Stimulated activated CD8-positive, alpha-beta memory T cell treated with anti-CD3 and anti-CD28 coated beads, Interleukin-4, amount 100 ng/mL, for 4 hours (primary cell): ENCODE measurements at places on chromosomes 1 and 21.

- no peak for DNase-seq
Observed at GRCh38 chr21:27493542-27493941, 526.7 kb upstream of the ADAMTS5 start.

DNA sequence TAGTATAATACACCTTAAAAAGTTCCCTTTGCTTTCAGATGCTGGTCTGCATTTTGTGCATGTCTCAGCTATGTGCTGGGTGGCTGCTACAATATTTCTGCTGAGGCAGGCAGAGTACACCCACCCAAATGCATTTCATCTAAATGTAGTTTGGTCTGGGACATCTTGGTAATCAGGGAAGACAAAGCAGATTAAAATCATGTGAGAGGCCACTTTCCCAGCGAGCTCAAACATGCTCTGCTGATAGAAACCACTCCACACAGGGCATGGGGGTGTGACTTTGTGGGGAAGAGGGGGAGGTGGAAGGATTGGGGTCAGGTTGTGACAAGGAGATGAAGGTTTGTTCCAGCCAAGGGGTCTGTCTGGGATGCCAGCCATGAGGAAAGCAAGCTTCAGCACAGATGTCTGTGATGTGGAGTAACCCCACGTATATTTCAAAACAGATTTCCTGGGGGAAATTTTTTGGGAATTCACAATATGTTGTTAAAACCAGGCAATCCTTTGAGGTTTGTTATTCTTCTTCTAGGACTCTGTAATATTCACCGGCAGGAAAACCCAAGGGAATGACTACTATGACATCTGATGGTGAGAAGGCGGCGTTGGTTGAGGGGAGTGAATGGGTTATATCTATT is 255.1 kb upstream of the FGGY start:
- no peak for DNase-seq

- no peak for DNase-seq
Observed at GRCh38 chr1:186213225-186213607, 161.8 kb downstream of the TPR start.

GRCh38 chr1:7669559-7670311 is 101.4 kb upstream of the VAMP3 start:
- no peak for DNase-seq

DNA sequence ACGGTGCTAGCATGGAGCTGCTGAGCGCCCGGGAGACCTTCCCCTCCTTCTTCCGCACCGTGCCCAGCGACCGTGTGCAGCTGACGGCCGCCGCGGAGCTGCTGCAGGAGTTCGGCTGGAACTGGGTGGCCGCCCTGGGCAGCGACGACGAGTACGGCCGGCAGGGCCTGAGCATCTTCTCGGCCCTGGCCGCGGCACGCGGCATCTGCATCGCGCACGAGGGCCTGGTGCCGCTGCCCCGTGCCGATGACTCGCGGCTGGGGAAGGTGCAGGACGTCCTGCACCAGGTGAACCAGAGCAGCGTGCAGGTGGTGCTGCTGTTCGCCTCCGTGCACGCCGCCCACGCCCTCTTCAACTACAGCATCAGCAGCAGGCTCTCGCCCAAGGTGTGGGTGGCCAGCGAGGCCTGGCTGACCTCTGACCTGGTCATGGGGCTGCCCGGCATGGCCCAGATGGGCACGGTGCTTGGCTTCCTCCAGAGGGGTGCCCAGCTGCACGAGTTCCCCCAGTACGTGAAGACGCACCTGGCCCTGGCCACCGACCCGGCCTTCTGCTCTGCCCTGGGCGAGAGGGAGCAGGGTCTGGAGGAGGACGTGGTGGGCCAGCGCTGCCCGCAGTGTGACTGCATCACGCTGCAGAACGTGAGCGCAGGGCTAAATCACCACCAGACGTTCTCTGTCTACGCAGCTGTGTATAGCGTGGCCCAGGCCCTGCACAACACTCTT is 1.1 kb downstream of the TAS1R3 start:
- DNase-seq, result no peak

- no peak for DNase-seq
Observed at GRCh38 chr1:174954073-174954460, 45.7 kb upstream of the CACYBP start.

DNA sequence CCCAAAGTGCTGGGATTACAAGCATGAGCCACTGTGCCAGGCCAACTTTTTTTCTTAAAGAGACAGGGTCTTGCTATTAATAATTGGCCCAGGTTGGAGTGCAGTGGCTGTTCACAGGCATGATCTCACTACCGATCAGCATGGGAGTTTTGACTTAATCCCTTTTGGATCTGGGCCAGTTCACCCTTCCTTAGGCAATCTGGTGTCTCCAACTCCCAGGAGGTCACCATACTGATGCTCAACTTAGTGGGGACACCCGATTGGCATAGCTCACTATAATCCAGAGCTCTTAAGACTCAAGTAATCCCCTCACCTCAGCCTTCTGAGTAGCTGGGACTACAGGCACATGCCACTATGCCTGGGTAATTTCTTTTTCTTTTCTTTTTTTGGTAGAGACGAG is 64.2 kb upstream of the SCYL3 start:
- DNase-seq, result no peak

DNA sequence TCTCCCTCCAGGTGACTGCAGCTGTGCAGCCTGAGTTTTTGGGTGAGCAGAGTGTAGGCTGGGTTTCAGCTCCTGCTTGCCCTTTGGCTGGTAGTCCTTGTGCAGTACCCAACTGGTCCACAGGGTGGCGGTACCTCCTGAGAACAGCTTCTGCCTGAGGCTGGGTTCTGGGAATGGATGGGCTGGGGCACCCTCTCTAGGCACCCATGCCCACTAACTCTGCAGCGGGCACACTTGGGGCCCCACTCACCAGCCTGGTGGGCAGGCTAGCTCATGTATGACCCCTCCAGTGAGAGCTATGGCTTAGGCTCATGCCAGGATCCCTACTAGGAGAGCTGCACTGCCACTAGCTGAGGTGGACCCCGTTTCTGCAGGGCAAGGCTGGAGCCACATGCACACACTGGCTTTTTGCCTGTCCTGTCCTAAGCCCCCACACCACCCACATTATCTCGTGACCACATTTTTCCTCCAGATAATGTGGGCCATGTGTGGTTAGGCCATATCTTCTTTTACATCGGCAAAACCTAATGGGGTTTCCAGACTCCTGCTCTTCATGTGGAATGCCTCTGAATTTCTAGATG is 15.5 kb upstream of the GSTM4 start:
- peak; percentile 72 for DNase-seq

- DNase-seq, result no peak
Observed at GRCh38 chr1:51628715-51629590, 12.1 kb downstream of the OSBPL9 start.

- no peak for DNase-seq
Observed at GRCh38 chr1:98523256-98523655, 138.3 kb upstream of the SNX7 start.

DNA sequence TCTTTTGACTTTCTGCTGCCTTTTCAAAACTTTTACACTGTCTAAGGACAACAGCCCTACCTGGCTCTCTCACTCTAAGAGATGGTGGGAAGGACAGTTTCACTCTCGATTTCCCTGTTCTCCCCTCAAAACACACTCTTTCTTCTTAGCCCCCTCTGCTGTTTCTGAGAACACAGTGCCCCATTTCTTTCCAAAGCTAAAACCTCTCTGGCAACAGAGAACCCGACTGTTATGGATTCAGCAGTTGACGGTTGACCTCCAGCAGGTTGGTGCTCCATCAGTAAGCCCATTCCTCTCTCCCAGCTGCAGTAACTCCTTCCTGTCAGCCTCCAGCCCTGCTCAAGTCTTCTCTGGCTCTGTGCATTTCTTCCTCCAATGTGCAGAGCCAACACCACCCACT is 88.2 kb upstream of the ABCD3 start:
- no peak for DNase-seq

- no peak for DNase-seq
Observed at GRCh38 chr1:245419461-245419978, 264.7 kb downstream of the KIF26B start.

DNA sequence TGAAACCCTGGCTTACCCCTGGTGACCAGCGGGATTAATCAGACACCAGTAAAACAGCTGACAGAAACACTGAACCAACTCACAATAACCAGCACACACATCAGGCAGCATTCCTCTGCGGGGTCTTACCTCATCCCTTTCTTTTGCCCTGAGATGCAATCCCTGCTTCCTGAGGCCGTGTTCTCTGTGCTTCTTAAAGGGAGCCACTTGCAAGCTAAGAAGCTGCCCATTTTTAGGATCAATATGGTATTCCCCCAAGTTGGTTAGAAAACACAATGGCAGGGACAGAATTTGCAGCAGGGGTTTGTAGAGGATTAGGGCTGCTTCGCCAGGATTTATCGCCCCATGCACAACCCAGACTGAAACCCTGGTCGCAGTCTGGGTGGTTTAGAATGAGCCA is 74.7 kb upstream of the OLIG2 start:
- no peak for DNase-seq

DNA sequence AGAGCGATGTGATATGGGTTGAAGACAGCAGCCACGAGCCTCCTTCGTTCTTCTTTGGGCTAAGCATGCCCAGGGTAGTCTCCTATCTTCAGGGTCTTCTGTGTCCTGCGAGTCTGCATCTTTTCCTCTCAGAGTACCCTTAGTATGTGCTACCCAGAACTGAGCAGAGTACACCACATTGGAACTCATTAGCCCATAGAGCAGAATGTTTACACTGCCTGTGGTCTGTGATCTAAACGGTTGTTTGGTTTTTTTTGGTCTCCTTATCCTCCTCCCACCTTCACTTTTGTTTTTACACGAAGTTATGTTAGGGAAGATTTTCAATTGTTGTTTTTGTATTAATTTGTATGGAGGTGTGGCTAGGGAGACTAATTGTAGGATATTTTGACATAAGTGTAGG is 126.4 kb downstream of the NEK7 start:
- no peak for DNase-seq

DNA sequence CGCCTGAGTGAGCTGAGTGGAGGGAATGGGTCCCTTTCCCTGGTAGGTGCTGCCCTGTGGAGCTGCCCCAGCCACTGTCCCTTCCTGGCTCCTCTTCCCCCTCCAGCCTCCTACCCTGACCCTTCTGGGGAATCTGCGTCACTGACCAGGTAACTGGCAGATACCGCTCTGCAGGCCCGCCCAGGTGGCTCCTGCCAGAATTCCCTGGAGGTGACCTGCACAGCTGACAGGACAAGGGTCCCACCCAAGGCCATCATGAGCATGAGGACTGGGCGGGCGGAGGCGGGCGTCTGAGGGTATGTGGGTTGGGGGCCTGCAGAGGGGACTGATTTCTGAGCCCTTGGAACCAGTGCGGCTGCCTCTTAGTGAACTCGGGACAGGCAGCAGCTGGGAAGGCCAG is 32.5 kb downstream of the DHRS3 start:
- no peak for DNase-seq

GRCh38 chr1:187839873-187840272 is 1011.1 kb downstream of the PLA2G4A start:
- DNase-seq, result no peak

GRCh38 chr1:175208773-175209492 is 16.4 kb upstream of the KIAA0040 start:
- DNase-seq, result no peak

- DNase-seq, result no peak
Observed at GRCh38 chr1:32972814-32973428, 8.3 kb upstream of the RNF19B start.

DNA sequence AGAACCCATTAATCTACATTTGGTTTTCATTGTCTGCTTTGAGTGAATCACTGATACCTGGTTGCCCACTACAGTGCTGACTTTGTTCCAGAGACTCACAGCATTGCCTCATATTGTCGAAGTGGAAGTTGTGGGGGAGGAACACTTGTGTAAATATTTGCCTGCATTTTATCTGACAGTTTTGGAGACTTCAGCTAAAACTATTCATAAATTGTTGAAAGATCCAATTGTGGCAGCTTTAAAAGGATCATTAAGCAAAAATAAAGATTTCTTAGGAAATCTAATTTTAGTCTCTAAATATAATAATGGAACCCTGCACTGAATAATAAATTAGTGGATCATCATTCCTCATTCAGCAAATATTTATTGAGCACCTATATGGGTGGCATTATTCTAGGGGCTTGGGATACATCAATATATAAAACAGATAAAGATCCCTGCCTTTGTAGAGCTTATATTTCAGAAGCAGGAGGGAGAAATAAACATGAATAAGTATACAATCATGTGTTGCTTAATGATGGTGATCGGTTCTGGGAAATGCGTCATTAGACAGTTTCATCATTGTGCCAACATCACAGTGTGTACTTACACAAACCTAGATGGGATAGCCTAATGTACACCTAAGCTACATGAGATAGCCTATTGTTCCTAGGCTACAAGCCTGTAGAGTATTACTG is 73.5 kb downstream of the OSBPL9 start:
- no peak for DNase-seq

- DNase-seq, result no peak
Observed at GRCh38 chr1:51324251-51325010, 5.9 kb downstream of the TTC39A start.

GRCh38 chr1:70017770-70018169 is 187.6 kb downstream of the LRRC40 start:
- DNase-seq, result no peak

GRCh38 chr1:13517193-13517812 is 3.5 kb upstream of the LRRC38 start:
- no peak for DNase-seq

DNA sequence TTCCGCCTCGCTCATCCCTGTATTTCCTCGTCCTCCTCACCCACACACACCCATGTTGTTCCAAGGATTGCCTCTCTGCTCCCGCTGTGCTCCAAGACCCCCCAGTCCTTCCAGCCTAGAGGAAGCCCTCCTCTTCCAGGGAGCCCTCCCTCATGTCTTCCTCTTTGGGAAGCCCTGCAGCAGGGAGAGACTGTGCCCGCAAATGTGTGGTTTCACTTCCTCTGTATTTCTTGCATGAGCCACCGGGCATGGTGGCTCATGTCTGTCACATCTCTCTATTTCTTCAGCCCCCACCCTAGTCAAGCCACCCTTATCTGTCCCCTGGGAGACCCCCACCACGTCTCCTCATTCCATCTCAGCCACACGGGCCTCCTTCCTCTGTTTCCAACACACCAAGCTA is 57.5 kb upstream of the PAX7 start:
- DNase-seq, result no peak

DNA sequence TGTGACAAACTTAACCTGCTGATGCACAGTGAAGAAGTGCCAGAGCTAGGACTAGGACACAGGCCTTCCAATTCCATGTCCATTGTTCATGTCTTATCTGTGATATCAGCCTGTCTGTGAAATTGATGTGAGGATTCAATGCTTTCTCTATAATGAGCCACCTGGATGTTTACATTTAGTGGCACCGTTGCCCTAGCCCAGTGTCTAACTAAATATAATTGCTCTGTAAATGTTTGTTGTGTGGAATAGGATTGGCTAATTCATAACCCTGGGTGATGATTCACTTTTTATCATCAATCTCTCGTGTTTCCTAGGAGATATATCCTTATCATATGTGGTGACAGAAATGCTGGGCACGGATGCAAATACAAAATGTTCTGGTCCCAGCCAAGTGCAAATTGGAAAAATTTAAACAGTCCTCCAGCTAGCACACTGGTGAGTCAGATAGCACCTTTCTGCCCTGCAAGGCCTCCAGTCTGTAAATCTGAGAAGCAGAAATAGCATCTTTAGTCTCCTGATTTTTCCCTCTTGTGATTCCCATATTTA is 46.9 kb upstream of the GNG12 start:
- DNase-seq, result no peak
